ENCODE measurements at places on chromosomes 12 and 14. TPM values are rescaled to one million over a fixed set of nuclear protein-coding genes. Genes with fewer than 3 reads are reported as not detected.

CDCA3 gene
- polyA plus RNA-seq = 0.94 TPM

GRCh38 chr14:70653662-70654061 lies 11.9 kb downstream of the TTC9 start:
- DNase-seq = no peak

GRCh38 chr14:99630202-99630601 lies 14.7 kb upstream of the HHIPL1 start:
- DNase-seq = no peak

- no peak for DNase-seq
Measured at GRCh38 chr12:52354200-52354599, 13.1 kb downstream of the KRT85 start.

DNA sequence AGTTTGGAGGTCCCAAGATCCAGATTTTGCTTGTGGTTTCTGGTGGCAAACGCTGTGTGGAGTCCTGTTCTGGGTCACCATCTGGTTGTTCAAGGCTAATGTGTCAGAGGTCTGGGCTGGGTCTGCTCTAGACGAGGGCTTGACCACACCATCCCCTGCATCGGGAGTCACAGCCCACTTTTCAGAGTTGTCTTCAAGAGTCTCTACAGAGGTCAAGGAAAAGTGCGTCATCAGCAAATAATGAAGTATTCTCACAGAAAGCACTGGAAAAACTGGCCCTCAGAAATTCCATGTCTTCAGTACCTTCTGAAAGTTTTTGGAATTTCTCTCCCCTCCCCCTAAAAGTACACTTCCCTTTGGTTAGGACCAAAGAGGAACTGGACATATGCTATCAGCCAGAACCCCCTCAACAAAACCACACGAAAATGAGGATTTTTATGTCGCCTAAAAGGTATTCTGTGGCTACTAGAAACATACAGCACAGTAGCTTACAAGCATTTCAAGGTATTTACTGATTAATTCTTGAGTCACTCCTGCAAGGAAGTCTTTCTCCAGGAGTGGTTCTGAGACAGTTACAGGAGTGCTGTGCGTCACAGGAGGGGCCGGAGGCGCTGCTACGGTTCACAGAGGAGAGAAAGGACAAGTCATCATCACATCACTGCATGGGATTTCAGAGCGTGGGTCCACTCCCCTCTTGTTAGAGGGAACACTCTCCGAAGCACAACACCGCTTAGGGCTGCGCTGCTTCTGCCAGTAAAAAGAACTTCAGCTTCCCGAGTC lies 35.4 kb downstream of the RAD52 start:
- DNase-seq = no peak

Measured in naive thymus-derived CD4-positive, alpha-beta T cell (primary cell).